ENCODE measurements at places on chromosomes 13 and 19.
A peak's percentile ranks its signal among the peaks of the same experiment; 100 is the strongest.

DNA sequence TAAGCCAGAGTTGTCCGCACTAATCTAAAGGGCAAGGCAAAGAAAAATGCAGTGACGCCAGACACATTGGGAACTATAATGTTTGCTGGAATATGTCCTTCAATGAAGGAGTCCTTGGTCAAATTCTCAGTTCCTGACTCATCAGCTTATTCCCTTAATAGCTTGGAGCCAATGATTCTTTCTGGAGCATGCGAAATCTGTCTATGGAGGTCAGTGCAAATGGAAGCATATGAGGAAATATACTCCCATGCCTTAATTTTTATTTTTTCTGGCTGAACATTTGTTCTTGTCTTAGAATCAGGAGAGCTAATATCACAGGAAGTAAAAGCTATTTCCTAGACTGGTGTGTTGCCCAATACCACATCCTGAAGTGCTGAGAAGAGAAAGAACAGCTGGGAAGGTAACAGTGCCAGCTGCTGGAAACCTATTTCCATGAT lies 289.8 kb upstream of the SPRY2 start:
- peak; percentile 43 for DNase-seq

DNA sequence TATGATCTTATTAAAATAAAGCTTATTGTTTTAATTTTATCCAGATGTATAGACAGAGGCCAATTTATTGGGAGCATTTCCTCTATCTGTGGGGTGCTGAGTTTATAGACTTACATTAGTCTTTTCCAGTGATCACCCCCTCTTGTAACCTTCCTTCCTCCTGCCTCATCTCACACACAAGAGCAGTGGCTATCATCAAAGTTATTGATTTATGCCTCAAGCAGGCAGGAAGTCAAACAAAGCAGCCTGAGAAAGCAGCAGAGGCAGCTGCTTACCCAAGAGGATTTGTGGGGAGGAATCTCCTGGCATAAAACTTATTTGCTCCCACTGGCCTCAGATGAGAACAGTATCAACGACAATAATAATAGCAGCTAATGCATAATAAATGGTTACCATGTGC lies 26.3 kb upstream of the DCLK1 start:
- peak; percentile 51 for DNase-seq

- peak; percentile 77 for DNase-seq
These were observed 6.6 kb upstream of the ESD start for GRCh38 chr13:46803586-46803985.

DNA sequence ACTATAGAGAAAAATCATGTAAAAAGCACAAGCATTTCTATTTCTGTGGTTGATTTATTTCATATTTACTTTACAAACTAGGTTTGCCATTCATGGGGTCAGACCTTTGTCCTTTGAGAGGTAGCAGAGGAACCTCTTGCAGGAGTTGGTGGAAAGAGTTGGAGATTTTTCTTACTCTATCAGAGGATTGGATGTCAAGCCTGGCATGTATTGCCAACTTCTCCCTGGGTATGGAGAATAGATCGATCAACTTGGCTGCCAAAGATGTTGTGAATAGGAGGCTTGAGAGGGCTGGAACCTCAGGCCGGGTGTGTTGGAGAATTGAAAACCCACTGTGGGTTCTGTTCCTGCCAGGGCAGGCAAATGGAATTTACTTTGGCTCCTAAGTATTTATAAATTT lies 81.2 kb downstream of the WDFY2 start:
- DNase-seq = no peak

DNA sequence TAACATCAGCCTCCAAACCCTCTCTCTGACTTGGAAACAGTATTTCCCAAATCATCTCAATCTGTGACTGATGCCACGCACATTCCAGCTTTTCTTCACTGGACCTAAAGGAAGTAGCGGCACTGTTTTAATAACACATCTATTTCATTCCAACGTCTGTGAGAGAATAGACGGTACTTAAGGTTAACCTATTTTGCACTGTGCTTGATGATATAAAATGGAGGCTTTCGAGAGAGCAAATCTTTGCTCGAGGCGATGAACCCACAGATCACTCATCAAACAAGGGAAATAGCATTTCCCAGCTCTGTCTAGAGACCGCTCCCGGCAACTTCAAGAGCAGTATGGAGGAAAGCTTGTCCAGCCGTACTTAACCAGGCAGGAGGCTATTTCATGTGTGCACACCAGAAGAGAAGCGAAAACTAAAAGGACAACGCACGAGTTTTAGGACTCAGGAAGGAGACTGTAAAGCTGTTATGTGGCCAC lies 2.9 kb downstream of the UBL3 start:
- peak; percentile 58 for DNase-seq

DNA sequence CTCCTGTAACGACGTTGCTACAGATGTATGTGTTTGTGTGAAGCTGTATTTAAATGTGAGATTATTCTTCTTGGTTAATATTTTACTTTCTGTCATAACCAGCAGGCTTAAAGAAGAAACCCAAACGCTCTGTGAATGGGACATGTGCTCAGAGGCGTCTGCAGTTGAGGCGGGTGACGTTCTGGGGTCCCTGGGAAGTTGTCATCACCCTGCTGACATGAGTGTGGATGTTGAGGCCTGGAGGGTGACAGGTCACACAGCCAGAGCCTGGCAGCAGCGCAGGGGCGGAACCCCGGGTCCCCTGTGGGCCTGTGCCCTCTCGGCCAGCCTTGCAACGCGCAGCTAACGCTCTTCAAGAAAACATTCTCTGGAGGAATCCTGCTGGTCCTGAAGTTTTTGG lies 16.6 kb downstream of the RASA3 start:
- no peak for DNase-seq

DNA sequence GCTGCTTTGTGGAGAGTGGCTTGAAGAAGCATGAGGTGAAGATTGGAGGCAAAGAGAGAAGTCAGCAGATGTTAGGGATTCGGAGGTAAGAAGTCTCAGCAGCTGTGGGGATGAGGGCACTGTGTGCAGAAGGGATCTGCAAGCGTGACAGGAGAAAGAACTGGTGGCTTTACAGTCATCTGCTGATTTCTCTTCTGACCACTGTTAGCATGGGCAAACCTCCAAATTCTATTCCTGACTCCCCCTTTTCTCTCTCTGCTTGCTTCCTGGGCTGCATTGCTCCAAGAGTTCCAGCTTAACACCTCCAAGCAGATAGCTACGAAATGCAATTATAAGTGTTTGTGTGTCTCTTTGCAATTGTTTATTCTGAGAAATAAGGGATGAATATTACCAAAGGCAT lies 159.6 kb downstream of the GGACT start:
- DNase-seq = peak; percentile 9

- peak; percentile 98 for DNase-seq
These were observed at the start of gene NECTIN2 for GRCh38 chr19:44845612-44846454. TSS of gene NECTIN2 (plus strand) at chr19:44846297. CDS start at chr19:44846526, 229 bp downstream.

DNA sequence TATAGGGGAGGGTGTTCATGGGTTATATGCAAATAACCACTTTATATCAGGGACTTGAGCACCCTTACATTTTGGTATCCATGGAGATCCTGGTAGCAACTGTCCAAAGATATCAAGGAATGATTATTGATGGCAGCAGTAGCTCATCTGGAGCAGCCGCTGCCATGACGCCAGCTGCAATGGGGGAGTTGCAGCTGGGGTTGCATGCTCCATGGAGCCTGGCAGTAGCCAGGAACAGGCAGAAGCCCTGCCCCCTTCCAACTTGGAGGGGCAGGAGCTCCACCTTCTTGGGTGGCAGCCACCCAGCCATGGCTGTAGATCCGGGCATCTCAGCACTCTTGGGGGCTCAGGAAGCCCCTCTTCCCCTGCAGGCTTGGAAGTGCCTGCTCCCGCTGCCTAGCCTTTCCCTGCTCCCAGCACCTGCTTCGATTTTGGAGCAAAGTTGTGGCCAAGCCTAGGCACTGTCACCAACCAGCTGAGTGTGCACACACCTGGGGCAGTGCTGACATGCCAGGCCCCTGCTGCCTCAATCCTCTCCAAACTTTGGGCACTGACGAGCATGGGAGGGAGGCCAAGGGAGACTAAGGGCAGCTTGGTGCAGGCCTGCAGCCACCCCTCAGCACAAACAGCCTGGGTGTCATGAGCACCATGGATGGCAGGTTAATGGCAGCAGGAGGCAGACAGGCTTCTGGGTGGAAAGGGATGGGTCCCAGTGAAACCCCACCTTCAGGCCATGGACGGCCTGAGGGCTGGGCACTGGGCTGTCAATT lies 235.6 kb upstream of the CSNK1A1L start:
- DNase-seq = no peak

- DNase-seq = no peak
These were observed 10.6 kb upstream of the PDCD2L start for GRCh38 chr19:34393629-34394028.

GRCh38 chr19:45173816-45174215 lies 4.2 kb downstream of the TRAPPC6A start:
- DNase-seq = peak; percentile 60

- peak; percentile 21 for DNase-seq
These were observed 43.7 kb upstream of the ADGRE5 start for GRCh38 chr19:14337510-14337909.

GRCh38 chr19:10872546-10873107 lies 1.3 kb downstream of the CARM1 start:
- no peak for DNase-seq

DNA sequence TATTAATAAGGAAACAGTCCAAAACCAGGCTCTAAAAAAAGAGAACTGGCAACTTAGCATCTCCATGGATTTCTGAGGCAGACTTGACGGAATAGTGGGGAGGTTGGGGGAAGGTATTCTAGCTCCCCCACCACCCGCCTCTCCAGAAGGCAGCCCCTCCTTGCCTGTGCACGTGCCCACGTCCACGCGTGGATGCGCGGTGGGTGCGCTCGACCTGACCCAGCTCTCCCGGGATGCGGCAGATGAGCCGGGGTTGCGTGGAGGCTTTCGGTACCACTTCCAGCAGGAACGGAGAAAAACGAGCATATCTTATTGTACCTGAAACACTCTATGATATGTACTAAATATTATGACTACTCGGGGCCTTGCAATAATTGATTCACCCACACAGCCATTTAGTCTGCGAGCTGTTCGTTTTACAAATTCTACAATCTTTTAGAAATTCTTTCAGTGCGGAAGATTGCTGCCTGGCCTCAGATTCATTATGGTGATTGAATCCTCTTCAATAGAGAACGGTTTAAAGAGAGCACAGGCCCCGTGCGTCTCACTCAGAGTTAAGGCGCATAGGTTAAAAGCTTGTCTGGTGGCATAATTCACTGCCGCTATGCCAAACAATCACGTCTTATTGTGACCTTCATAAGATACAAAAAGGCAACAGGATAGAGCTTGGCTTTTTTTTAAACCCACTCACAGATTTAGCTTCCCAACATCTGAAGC lies 117.9 kb downstream of the URI1 start:
- no peak for DNase-seq

GRCh38 chr13:101289764-101290163 lies 126.5 kb downstream of the NALCN start:
- peak; percentile 68 for DNase-seq

DNA sequence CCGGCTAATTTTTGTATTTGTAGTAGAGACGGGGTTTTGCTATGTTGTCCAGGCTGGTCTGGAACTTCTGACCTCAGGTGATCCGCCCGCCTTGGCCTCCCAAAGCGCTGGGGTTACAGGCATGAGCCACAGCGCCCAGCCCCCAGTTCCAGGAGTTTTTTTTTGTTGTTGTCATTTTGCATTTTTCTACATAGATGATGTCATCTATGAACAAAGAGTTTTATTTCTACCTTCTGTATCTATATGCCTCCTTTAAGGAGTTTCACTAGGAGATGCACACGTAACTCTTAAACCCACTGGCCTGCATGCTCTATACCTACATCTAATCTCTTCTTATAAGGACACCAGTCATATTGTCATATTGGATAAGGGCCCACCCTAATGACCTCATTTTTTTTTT lies 4.8 kb downstream of the DHDH start:
- no peak for DNase-seq

- DNase-seq = peak; percentile 16
These were observed 15.3 kb downstream of the TTYH1 start for GRCh38 chr19:54430306-54431254.

DNA sequence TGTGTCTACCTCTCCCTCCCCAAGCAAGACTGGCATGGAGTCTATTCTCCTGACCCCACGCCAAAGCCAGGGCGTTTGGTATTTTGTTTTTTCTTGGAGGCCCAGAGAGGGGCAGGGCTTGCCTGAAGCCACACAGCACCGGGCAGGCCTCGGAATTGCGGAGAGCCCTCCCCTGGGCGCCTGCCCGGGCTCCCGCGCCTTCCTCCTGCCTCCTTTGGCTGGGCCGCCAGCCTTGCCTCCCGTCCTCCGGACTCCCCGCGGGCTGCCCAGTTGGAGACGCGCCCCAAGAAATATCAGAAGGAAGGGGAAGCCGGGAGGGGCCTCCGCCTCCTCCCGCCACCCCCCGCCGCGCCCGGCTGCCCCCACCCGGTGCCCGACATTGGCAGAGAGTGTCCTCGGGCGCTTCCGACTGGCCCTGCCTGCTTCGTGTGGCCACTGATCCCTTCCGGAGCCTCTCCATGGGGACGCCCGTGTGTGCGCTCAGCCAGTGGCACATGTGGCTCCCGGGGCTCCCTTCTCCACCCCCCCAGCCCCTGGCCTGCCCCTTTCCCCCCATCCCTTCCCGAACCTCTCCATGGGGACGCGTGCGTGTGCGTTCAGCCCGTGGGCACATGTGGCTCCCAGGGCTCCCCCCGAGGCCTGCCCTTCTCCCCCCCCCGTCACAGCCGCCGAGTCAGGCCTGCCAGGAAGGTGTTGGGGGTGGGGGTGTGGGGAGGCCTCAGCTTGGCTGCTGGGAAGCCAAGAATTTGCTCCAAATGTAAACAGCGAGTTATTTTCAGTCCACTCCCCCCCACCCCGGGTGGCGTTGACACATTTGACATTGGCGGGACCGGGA lies 37.3 kb downstream of the NFIC start:
- peak; percentile 97 for DNase-seq

DNA sequence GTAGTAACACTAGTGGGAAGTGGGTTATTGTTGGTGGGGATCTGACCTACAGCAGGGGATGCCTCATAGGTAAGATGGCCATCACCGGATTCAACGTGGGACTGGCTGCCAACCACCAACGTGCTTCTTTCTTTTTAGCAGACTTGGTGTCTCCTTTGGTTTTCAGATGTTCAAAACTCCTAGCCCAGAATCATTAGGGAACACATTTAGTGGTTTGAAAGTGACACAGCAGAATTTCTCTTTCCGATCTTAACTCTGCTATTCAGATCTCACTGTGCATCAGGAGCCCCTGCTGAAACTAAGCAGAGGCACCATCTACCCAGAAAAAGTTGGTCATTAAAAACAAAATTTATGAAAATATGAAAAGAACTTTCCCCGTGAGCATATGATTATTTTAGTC lies 36.7 kb upstream of the PCDH8 start:
- DNase-seq = no peak

DNA sequence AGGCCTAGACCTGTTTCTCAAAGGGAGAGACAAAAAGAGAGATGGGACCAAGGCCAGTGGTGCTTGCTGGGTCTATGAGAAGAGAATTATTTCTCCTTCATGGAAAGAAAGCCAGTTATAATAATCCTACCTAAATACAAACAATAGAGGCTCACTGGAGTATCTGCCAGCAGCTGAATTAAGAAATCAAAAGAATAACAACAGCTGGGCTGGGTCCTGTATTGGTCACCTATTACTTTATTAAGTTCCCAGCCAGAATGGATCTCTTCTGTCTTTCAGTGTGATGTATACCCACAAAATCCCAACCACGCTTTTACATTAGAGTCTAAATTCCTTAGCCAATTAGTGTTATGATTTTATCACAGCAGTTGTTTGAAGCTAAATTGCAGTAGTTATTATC lies 297.8 kb upstream of the DACH1 start:
- no peak for DNase-seq

- no peak for DNase-seq
These were observed 19.1 kb downstream of the SMARCA4 start for GRCh38 chr19:10979951-10980381.
